ENCODE measurements at places on chromosomes 6 and 20.

DNA sequence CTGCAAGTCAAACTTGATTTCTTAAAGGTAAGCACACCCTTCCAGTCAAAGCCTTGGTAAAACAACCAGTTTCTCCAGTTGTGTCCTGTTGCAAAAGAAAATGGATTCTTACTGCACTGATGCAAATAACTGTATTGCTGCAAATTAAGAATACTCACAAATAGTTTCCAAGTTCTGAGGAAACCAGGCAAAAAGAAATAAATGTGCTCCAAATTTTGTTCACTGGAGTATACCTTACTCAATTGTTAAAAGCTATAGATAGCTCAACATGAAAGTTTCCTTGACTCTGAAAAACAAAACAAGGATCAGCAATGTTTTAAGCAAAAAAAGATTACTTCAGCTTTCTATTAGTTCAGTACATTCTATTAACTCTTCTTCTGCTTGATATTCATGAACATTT is 75.2 kb downstream of the SLC16A10 start:
- no peak for DNase-seq

- no peak for DNase-seq
Observed at GRCh38 chr6:110484321-110484720, 7.9 kb upstream of the SLC22A16 start.

- no peak for DNase-seq
Observed at GRCh38 chr6:53492860-53493634, 51.9 kb downstream of the GCLC start.

- no peak for DNase-seq
Observed at GRCh38 chr6:69796073-69796641, 653 bp downstream of the LMBRD1 start.

DNA sequence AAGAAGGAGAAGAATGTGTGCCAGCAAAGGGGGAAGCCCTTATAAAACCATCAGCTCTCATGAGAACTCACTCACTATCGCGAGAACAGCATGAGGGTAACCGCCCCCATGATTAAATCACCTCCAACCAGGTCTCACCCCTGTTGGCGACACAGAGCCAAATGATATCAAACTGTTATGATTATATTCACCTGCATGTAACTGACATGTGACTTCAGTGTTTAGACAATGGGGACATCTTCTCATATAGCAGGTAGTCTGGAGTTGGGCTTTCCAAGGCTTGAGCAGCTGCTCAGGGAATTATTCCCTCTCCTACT is 115.2 kb downstream of the SASH1 start:
- no peak for DNase-seq

GRCh38 chr6:38572186-38572813 is 67.4 kb downstream of the BTBD9 start:
- DNase-seq = no peak

DNA sequence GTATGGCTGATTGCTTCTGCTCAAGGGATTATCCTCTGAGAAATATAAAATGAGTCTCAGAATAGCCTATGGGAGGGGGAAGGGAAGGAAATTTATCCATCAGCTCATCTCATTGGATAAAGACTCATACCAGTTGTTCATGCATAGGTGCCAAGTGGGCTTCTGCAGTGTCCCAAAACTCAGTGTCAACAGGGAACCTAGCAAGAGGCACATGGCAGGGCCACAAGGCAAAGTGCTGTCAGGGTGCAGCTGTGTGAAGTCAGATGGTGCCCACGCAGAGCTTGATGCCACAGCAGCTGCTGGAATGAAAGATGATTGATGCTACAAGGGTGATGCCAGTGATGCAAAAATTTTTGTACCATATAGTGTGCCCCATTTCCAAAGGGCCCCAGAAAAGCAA is 3.2 kb upstream of the CHD6 start:
- DNase-seq = no peak

- DNase-seq = no peak
Observed at GRCh38 chr6:36897609-36898008, 11.9 kb downstream of the C6orf89 start.

GRCh38 chr20:45053430-45054351 is 47.2 kb downstream of the KCNS1 start:
- no peak for DNase-seq

DNA sequence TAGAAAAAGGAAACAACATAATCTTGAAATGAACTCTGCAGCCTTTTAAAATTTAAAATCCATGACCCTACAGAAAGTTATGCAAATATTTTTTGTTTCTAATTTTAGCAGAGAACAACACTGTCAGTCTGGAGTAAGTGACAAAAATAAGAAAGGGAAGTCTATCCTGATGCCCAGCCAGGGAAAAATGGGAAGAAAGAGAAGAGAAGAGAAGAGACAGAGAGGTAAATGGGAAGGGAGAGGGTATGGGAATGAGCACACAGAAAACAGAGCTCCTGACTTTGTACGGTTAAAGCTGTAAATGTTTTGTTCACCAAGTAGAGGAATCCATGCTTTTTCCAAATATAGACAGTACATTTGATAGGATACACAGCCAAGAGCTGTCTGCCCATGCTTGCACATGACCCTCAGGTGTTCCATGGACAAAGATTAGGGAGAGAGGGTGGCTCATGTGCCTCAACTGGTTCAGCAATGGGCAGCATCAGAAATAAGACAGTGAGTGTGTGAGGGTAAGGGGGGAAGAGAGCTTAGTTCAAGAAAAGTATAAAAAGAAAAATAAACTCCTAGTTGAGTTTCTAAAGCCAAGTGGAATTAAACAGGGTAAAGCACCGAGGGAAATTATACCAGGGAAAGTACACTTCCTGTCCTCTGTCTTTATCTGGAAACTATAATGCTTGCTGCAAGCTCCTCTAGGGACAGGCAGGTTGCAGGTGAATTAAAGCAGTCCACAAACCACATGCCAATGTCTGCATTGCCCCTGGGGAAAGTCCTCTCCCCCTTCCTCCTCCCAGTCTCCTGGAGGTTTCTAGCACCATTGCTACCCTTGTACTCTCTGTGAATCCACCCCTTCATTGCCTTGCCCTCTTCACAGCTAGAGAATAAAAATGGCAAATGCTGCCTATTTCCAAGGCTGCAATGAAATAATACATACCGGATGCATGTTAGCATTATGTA is 30.0 kb downstream of the MAP3K5 start:
- no peak for DNase-seq

- no peak for DNase-seq
Observed at GRCh38 chr20:20603339-20603990, 109.0 kb downstream of the RALGAPA2 start.

DNA sequence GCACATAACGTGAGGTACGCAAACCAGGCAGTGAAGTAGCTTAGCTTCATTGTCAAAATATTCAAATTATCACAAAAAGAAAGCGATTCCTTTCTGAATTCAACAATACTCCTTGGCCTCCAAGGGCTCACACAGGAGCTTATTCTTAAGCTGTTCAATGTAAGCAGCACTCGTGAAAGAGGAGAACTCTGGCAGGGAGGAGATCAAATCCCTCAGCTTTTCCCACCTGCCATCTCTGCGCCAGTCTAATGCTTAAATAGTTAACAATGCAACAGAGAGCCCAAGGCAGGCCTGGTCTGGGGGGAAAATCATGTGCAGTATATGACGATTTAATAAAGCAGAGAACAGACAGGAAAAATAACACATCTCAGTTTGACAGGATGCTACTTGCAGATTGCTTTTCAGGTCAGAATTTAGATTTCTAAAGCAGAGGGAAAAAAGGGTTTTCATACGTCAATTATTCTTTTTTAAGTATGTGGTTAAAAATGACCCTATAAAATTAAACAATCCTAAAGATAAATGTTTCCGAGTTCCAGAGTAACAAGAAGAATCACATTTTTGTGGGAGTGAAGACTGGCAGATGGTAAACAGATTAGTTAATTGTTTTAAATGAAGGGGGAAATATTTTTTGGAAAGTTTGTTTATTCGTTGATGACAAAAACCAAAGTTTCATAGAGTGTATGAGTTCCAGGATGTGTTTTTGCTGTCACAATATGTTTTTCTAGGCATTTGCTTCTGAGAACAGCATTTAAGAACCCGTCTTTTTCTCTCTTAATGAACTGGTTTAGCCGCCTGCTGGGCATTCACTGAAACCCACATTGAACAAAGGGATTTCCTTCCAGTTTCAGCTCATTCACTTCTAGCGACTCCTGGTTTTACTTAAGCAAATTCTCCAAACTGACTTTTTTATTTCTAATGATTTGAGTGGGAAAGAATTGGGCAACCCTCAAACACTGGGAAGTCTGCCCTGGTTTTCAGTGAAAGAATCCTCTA is 45.9 kb downstream of the PLAGL1 start:
- no peak for DNase-seq

DNA sequence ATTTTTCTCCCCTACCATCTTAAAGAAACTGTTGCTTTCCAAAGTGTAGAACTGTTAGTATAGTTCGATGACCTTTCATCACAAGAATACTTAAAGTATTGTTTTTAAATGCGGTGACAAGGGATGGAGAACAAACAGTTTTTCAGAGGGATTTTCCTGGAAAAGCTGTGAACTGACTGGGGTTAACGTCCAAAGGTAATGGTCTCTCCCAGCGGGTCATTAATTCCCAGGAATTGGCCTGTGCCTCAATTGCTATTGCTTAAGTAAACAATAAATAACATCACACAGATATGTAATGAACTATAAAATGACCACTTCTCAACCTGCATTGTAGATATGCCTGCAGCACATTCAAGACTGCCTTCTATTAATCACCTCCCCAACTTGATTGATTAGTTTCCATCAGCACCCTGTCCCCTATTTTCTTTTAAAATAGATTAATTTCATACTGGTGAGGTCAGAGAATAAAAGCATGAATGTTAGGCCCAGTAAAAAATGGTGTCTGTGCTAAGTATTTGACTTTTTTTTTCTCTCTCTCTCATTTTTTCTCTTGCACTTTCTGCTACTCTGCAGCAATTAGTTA is 268.2 kb downstream of the SAMD5 start:
- no peak for DNase-seq

- DNase-seq = no peak
Observed at GRCh38 chr6:167325766-167326165, 880 bp downstream of the TTLL2 start.

- no peak for DNase-seq
Observed at GRCh38 chr6:10154251-10154650, 260.6 kb downstream of the TFAP2A start.

DNA sequence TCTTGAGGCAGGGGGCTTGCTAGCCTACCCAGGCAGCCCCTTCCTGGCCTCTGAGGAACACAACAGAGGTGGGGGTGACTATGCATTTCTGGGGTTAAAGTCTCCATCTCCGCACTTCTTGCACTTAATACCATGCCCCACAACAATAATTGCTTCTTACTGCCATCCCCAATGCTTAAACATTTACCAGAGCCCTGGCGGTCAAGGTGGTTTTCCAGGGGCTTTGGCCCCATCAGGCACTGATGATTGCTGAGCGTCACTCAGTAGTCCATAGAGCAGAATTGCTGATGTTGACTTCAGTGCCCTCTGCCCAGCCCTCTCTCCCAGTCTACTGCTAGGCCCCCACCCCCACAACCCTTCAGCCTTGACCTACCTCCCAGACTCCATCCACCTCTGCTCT is 32.5 kb upstream of the KCNK5 start:
- no peak for DNase-seq

GRCh38 chr6:110467566-110468140 is 8.8 kb downstream of the SLC22A16 start:
- no peak for DNase-seq

DNA sequence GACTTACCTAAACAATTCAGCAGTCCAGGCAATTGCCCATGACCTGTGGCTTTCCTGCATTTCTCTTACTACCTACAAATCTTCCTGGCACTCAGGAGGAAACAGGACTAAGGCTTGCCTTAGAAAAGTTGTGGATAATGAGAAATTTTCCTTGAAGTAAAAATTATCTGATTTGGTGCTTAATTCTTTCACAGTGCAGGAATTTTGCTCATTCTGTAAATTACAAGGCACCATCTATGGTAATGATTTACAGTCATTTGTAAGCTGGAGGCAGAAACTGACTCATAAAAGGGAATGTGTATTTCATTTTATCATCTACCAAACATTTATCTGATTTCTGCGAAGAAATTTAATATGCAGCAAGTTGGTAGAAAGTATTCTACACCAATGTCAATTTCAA is 211.5 kb upstream of the FKBP1C start:
- DNase-seq = no peak

DNA sequence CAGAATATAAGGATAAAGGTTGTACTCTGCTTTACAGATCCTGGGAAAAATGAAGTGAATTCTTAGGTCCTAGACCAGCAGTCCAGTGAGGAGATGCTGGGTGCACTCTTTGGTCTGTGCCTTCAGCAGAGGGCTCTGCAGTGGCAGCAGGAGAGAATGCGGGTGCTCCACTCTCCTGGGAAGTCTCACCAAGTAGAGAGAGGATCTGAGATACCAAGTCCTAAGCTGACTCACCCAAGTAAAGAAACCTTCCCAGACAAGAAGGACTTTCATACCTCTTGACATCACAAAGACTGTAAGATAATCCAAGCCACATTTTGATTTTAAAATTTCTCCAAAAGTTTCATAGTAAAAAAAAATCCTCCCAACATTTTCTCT is 116.9 kb upstream of the EMILIN3 start:
- DNase-seq = no peak

DNA sequence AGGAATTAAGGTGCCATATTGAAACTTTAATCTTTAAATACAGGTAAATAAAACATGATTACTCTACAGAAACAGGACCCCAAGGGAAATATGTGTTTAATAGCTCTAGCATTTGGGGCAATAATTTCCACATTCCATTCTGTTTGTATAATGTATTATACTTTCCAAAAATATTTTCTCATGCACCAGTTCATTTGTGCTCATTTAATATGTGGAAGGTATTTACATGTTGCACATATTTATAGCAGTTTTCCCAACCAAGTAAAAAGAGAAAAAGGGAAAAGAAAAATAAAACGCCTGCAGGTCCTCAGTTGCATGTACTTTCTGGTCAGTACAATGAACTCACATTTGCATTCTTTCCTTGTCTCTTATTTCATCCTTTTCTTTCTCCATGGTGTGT is 129.5 kb upstream of the SULF2 start:
- no peak for DNase-seq

DNA sequence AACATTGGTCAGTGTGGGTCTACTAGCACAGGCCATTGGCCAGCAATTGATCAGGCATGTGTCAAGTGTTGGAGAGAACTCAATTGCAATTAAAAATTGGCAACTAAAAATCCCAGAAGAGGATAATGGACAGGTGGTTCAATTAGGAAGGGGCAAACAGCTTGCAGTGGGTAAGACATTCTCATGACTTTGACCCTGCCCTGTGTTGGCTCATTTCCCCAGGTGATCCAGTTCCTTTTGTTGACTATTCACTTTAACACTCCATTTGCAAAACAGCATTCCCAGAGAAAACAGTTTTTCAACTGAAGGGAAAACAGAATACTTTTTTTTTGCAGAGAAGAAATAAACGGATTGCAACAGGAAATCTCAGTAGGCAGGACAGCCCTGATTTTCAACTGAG is 28.9 kb upstream of the SCGN start:
- no peak for DNase-seq

- DNase-seq = no peak
Observed at GRCh38 chr6:132961122-132961521, 146.8 kb downstream of the RPS12 start.
